GM12864 (cell line): ENCODE measurements at places on chromosomes 11 and 22.

DNA sequence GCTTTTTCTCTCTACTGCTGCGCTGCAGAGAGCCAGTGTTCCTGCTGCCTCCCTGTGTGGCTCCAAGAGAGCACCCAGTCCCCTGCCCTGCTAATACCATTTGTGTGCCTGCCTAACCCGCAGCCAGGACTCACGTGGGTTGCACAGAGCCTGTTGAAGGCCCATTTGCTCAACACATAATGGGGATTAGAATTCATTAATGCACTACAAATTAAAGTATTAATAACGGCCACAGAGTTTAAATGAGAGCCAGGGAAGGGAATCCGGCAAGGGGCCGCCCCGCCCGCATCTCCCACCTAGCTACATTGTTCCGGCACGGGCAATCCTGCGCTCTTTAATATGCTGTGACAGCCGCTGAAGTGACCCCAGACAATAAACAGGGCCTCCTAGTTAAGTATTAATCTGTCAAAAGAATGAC is 211.3 kb downstream of the NXPE2 start:
- DNase-seq, result no peak

DNA sequence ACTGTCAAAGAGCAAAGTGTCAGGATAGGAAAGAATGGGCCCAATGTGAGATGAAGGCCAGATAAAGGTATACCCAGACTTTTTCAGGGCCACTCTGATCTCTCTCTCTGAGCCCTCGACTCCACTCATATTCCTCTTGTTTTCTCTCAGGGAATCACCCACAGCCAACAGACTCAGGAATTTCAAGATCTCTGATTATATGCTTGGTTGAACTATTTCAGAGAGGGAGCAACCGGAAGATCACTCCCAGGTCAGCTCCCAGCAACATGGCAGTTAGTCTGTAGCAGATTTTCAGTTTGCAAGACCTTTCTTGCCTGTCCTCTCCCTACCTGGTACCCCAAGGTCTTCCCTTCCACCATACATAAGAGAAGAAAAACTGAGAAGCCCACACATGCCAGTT is 102.5 kb downstream of the C11orf58 start:
- no peak for DNase-seq

DNA sequence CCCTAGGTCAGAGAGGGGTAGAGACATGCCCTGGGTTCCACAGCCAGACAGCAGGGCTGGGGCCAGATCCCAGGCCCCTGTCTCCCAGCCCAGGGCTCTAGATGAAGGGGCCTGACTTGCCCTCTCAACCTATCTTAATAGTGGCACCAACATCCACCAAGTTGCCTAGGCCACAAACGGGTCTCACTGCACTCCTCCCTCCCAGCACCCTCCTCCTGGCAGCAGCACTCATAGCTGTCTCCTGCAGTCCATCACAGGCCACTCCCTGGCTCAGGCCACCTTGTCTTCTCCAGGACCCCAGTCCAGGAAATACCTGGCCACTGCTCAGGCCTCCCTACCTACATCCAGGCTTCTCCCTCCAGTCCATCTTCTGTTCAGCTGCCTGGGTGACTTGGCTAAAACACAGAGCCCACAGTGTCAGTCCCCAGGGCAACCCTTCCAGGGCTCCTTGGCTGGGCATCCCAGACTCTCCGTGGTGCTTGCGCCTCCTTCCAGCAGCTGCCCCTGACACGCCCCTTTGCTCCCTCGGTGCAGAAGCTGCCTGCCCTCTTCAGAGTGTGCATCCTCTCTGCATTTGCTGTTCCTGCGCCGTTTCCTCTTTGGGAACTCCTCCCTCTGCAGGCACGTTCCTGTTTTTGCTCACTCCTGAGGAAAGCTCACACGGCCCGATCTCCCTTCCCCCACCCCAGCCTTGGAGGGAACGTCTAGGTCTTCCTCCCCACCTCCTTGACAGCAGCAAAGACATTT is 40.5 kb downstream of the LRRC32 start:
- no peak for DNase-seq

GRCh38 chr22:24001314-24001713 is 3.9 kb downstream of the GSTT4 start:
- no peak for DNase-seq

GRCh38 chr22:29345932-29346331 is 30.4 kb upstream of the RASL10A start:
- no peak for DNase-seq
